ENCODE measurements at places on chromosomes 1 and 21. TPM values are rescaled to one million over a fixed set of nuclear protein-coding genes. Genes with fewer than 3 reads are reported as not detected.

- no peak for DNase-seq
These were observed 39.0 kb downstream of the TEX35 start for GRCh38 chr1:178551940-178552339.

The PLPPR4 gene
- 0.56 TPM for total RNA-seq

DNA sequence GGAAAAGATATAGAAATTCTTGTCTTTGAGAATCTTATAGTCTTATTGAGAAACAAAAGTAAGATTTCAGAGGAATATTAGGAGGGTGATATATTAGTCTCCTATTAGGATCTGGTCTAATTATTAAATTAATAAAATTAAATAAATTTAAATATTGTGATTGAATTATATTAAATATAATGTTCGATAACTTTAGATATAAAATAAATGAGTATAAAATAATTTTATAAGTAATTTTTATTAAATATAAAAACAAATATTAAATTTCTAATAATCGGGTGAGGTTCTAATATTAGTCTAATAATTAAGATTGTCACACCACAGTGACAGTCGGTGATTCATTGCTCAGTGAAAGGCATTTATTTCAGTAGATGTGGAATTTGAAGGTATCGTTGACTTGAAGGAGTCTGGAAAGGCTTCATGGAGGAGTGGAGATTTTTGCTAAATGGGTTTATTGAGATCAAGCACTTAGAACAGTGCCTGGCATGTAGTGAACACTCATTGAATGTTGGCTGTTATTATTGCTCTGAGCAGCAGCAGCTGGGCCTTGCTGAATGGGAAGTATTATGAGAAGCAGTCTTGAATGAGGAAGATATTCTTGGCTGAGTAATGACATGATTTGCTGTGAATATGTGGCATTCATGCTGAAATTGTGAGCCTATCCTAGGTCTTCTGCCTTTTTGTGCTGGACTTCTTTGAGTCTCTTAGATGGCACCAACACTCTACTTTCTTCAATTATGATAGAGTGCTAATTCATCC, 74.6 kb downstream of the USP25 start:
- DNase-seq: no peak

DNA sequence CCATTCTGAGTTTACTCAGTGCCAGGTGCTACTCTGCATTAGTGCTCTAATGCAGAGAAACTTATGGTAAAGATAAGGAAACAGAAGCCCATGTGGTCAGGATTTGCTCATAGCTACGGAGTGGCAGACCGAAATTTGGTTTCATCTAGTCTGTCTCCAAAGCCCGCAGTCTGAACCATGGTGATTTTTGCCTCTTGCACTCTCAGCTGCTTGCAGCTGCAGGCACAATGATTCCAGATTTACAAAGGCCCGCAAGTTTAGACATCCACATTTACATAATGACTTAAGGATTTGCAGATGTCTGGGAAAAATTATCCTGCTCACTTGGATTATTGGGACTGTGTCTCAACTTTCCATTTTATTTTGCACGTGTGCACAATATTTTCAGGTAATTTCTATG, 161.3 kb upstream of the KCNJ6 start:
- DNase-seq: no peak

- no peak for DNase-seq
These were observed 11.7 kb upstream of the FCMR start for GRCh38 chr1:206933333-206933945.

GRCh38 chr1:30607723-30608122, 115.7 kb downstream of the MATN1 start:
- DNase-seq: no peak
